ENCODE measurements at places on chromosomes 13 and 19. TPM values are rescaled to one million over a fixed set of nuclear protein-coding genes. Genes with fewer than 3 reads are reported as not detected.

The CEACAM4 gene
- not detected for total RNA-seq

The UCHL3 gene
- total RNA-seq = 49.2 TPM

The KASH5 gene
- 0.21 TPM for total RNA-seq

The LRFN3 gene
- 9.9 TPM for total RNA-seq

The ICAM5 gene
- 3.7 TPM for total RNA-seq

Measured in H7 (cell line).